Right renal pelvis (tissue), 4 donors: ENCODE measurements at places on chromosomes 16 and 17.

- DNase-seq, result no peak
These were observed 1.4 kb downstream of the BBS2 start for GRCh38 chr16:56518425-56518824.

DNA sequence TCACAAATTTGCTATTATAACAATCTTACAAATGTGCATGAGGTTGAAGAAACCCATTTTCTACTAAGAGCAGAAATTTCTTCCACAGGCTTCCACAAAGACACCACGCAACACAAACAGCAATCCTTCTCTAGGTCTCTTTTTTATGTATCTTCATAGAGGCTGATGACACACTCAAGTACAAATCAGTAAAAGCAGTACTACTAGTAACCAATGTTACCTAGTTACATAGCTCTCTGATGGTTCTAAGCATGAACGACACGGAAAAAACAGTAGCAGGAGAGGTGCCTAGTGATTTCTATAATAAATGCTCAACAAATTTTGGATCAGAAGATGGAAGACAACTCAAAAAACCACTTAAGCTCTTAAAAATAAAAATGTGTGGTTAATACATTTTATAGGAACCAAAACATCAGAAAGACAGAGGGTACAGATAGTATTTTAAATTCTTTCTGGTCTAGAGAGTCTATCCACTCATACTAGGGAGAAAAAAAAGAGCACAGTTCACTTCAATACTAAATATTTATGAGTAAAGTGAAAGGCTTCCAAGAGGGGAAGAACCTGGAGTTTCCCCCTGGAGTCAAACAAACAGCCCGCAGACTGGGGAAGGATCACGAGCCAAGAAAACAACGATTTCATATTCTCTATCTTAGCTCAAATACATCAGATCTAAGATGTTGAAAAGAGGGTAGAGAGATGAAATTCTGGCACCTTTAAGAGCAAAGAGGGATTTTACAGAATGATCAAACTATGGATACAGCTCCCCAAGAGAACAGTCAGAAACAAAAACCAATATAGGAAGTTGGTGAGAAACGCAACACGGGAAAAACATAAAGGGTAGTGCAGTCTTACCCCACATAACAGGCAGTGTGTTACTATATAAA is 40.2 kb downstream of the SMG6 start:
- DNase-seq, result no peak

GRCh38 chr16:85570213-85570734 is 42.8 kb upstream of the GSE1 start:
- DNase-seq, result no peak

DNA sequence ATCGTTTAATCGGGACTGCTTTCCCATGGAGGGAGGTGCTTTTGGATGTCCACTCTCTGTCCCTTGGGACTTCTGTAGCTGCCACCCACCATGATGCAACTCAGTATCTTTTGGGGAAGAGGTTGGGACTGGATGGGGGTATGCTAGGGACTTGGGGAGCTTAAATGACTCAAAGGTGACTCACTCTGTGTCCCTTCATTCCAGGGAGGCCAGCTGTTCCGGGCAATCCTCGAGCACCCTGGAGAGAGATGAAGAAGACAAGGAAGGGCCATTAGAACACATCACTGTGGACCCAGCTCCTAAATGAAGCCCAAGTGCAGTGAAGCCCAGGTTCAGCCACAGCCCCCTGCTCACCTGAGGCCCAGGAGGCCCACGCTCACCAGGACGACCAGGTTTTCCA is 4.6 kb downstream of the COL1A1 start:
- no peak for DNase-seq
